CD14-positive monocyte (primary cell): ENCODE measurements at places on chromosomes 12 and 14.

DNA sequence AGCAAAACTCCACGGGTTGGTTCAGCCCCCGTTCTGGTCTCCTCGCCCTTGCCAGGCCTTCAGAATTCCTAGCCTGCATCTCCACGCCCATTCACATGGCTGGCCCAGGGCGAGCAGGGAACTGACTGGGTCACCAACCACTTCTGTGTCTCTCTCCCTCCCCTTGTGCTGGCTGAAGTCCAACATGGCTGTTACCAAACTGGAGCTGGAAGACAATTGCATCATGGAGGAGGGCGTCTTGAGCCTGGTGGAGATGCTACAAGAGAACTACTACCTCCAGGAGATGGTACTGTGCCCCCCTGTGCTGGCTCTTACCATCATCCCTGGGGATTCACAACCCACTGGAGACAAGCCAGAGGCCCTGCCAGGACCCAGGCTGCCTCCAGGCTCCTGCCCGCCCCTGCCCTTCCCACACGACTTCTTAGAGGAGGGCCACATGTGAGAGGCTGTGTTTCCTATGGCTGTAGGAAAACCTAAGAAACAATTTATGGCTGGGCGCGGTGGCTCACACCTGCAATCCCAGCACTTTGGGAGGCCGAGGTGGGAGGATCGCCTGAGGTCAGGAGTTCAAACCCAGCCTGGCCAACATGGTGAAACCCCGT, 9.9 kb downstream of the LRRC74A start:
- peak; percentile 22 for DNase-seq

- peak; percentile 65 for DNase-seq
These were observed 31.8 kb upstream of the OR10A7 start for GRCh38 chr12:55188974-55189556.

- no peak for DNase-seq
These were observed 2.2 kb downstream of the ANKRD33 start for GRCh38 chr12:51890133-51890464.

DNA sequence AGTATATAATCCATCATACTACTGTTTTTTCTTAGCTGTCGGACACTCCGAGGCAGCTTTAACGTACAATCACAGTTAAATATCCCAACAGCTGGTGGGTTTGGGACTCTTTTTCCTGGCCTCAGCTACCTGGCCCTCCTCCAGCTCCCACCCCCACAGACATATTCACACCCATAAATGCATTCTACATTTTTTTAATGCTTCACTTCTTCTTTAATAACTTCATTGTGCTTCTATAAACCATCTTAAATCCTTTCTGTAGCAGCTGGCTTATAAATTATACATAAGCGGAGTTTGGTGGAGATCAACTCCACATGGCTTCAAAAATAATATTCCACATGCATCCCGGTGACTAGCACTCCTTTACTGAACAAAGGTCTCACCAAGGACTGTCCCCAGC, 33.3 kb downstream of the TDG start:
- no peak for DNase-seq

- no peak for DNase-seq
These were observed 33.5 kb downstream of the NIN start for GRCh38 chr14:50797250-50798047.

GRCh38 chr14:49428076-49428475, 158.1 kb downstream of the RPS29 start:
- no peak for DNase-seq

DNA sequence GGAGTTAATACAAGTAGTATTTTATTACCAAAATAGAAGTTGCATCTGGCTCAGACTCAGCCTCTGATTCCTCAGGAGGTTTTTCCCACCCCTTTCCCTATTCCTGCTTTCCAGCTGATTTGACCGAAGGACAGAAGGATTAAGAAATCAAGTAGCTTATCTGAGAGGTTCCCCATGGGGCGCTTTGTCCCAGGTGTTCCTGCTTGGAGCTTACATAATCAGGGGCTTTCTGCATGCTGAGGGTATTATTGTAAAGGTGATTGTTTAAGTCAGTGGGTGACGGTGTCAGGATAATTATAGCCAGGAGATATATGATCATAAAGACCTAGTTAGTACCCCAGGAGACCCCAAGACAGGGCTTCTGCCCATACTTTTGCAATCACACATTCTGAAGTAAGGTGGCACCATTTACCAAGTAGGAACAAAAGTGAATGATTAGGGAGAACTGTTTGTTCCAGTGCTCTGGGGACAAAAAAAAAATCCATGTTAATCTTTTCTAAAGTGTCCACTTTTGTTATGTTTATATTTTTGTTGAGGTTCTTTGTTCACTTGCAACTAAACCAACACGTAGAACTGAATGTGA, 921.3 kb downstream of the NRXN3 start:
- DNase-seq: no peak

DNA sequence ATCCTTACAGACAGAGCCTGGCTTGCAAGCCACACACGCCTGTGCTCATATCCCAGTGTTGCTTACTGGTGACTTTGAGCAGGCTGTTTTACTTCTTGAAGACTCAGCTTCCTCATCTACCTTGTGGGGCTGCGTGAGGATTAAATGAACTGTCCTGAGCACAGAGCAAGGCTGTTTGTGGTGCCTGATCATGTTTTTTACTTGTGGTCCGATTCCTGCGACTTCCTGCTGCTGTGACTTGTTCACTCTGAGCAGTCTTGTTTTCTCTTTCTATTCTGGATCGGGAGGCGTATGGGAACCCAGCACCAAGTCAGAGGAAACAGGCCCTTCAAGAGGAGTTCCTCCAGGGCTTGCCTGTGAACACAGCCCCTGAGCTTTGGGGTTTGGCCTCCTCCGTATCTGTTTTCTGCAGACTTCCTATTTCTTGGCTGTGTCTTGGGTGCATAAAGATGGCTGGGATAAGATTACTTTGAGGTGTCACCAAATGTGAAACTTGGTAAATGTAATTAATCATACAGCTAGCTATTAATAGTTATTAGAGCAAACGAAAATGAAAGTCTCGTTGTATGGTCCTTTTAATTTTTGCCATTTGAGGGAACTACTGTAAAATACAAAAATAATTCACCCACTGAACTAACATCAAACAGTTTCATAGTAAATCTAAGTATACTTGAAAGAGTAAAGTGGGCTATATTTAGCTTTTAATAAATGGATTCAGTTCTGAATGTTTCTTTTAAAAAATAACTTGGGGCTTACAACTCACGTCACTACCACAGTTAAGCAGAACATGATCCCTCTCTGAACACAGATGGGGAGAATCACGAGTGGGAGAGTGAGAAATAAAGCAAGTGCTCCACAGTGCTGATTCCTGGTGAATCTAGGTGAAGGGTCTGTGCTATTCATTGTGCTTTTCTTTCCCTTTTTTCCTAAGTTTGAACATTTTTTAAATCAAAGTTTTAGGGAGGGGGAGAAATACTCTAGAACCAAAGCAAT, 251.5 kb downstream of the FOXN3 start:
- DNase-seq: peak; percentile 45

- DNase-seq: no peak
These were observed 129.9 kb upstream of the PDZRN4 start for GRCh38 chr12:41058266-41058665.

DNA sequence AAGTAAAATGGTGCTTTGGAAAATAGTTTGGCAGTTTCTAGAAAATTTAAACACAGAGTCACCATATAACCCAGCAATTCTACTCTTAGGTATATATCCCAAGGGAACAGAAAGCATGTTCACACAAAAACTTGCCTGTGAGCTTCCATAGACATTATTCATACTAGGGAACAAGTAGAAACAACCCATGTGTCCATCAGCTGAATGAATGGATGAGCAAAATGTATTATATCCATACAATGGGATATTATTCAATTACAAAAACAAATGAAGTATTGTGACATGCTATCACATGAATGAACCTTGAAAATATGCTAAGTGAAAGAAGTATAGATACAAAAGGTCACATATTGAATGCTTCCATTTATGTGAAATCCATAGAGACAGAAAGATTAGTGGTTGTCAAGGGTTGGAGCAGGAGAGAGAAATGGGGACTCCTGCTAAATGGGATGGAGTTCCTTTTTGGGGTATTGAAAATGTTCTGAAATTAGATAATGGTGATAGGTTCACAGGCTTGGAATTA, 7.9 kb downstream of the SLC10A1 start:
- DNase-seq: no peak

DNA sequence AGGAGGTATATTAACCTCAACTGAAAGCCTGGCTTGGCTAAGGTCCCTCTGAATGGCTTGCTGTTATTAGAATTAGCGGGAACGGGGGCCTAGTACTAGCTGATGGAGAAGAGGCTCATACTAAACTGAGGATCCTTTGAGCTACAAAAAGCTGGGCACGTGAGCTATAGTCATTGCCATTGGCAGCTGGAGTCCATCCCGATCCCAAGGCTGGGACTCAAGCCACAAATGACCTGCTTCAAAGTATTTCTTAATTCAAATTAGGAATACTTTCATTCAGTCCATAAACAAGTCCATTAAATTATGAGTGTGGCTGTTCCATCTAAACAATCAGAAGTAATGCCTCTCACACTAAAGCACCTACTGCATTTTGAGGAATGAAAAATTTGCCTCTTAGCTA, 114.5 kb downstream of the DACT1 start:
- no peak for DNase-seq

DNA sequence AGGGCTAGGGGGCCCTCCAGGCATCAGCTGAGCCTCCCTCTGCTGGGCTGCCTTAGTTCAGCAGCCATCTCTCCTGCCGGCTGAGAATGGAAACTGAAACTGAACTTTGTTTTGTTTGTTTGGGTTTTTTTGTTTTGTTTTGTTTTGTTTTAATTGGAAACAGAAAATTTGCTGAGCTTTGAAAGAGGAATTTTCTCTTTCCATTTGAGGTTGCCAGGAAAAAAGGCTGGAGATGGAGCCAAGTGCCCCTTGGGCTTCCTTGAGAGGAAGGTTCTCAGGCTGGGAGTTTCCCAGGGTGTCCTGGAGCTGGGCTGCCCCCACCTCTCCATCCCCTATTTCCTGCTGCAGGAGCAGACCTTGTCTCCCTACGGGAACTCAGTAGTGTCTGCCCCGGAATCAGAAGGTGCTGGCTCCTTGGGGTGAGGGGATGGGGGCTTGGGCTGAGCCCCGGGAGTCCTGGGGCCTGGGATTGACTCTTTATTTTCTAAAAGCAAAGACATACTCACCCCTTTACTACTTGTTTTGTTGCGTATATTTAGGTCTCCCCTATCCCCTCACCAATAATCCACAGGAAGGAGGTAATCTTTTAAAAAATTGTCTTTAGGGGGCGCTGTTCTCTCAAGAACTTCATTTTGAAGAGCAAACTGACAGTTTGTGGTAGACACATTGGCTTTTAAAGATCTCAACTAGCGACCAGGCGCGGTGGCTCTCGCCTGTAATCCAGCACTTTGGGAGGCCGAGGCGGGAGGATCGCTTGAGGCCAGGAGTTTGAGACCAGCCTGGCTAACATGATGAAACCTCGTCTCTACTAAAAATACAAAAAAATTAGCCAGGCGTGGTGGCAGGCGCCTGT, 21.3 kb upstream of the OASL start:
- peak; percentile 73 for DNase-seq

DNA sequence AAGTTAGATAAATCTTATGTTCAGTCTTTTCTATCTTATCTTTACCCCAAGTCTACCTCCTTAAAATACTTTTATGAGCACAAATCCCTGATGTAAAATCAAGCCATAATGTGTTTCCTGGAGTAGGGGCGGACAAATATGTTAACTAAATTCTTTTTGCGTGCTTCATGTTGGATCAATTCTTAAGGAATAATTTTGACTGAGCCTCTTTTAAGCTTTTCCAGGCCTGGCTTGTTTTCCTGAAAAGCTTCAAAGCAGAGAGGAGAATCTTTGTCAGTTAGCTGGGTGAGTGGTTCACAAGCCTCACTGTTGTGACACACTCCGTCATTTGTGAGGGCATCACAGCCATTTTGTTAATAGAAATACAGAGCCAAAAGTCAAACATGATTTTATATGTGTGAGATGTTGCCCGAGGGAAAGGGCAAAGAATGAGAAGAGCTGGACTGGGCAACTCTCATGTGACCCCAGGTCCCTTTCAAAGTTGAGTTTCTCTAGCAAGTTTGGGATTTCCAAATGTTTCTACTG, 468.9 kb downstream of the RGS6 start:
- no peak for DNase-seq

- DNase-seq: no peak
These were observed 24.7 kb downstream of the SUSD6 start for GRCh38 chr14:69635981-69636639.

GRCh38 chr12:2003676-2004112, 563 bp downstream of the DCP1B start:
- DNase-seq: no peak

DNA sequence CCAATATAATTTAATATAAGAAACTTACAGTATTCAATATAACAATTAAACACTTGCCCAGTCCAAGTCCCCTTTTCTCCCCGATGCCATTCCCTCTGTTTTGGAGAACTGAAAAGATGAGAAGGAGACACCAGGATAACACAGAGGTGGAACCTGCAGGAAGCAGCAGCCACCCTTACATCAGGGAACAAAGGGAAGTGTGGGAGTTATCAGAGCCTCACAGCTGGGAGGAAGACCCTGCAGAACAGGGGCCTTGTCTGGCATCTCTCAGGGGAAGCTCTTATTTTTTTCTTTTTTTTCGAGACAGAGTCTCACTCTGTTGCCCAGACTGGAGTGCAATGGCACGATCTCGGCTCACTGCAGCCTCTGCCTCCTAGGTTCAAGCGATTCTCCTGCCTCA, 52.6 kb downstream of the CALM1 start:
- no peak for DNase-seq

GRCh38 chr12:111148005-111148404, 220.9 kb downstream of the PHETA1 start:
- no peak for DNase-seq

- DNase-seq: no peak
These were observed 42.9 kb downstream of the HRK start for GRCh38 chr12:116838365-116838764.

- no peak for DNase-seq
These were observed 36.1 kb downstream of the CPSF6 start for GRCh38 chr12:69275471-69275891.

DNA sequence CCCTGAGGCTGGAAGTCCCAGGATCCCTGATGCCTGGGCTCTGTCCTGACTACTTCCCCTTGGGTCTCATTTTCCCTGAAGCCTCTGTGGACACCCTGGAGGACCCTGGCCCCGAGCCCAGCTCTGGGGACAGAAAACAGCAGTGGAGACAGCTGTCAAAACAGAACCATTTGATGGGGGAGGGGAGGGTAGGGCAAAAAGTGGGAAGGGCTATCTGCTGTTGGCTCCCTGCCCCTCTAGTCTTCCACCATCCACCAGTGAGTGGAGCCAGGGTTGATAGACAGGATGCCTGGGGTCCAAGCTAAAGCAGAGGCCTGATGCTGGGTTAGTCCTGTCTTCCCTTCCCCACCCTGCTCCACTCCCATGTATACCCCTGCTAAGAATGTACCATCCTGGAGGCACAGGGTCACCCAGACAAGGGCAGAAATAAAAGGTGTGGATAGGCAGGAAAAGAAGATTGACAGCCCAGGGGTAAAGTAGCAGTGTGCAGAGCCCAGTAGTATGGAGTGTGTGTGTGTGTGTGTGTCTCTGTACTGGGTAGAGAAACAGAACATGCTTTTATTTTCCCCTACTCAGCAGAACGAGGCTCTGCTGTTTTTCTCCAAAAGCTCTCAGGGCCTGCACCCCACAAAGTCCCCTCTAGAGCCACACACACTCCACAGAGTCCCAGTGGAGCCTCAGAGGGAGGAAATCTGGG, 9.8 kb downstream of the ZNF385A start:
- DNase-seq: no peak

- peak; percentile 81 for DNase-seq
These were observed 1.4 kb downstream of the TMTC1 start for GRCh38 chr12:29782285-29782870.
